IMR-90 (cell line): ENCODE measurements at places on chromosomes 16 and 17.

- no peak for DNase-seq
Observed at GRCh38 chr17:43645450-43645764, 16.3 kb downstream of the MEOX1 start.

DNA sequence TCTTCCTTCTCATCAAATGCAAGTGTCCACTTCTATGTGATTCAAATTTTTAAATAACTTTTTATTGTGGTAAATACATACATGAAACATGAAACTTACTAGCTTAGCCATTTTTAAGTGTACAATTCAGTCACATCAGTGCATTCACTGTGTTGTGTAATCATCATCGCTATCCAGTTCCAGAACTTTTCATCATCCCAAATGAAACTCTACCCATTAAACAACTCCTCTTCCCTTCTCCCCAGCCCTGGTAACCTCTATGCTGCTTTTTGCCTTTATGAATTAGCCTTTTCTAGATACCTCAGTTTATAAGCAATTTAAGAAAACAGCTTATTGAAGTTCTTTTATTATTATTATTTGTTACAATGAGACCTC lies 41.1 kb upstream of the IL34 start:
- peak; percentile 38 for DNase-seq

- no peak for DNase-seq
Observed at GRCh38 chr16:78216166-78216745, 116.8 kb downstream of the WWOX start.

GRCh38 chr17:73196500-73196899 lies 3.6 kb downstream of the COG1 start:
- DNase-seq = no peak

- DNase-seq = no peak
Observed at GRCh38 chr17:75535119-75535537, 9.6 kb downstream of the LLGL2 start.

GRCh38 chr17:36524428-36524876 lies 10.2 kb downstream of the MYO19 start:
- peak; percentile 41 for DNase-seq

- peak; percentile 40 for DNase-seq
Observed at GRCh38 chr17:3012926-3013581, 50.4 kb downstream of the OR1D5 start.

DNA sequence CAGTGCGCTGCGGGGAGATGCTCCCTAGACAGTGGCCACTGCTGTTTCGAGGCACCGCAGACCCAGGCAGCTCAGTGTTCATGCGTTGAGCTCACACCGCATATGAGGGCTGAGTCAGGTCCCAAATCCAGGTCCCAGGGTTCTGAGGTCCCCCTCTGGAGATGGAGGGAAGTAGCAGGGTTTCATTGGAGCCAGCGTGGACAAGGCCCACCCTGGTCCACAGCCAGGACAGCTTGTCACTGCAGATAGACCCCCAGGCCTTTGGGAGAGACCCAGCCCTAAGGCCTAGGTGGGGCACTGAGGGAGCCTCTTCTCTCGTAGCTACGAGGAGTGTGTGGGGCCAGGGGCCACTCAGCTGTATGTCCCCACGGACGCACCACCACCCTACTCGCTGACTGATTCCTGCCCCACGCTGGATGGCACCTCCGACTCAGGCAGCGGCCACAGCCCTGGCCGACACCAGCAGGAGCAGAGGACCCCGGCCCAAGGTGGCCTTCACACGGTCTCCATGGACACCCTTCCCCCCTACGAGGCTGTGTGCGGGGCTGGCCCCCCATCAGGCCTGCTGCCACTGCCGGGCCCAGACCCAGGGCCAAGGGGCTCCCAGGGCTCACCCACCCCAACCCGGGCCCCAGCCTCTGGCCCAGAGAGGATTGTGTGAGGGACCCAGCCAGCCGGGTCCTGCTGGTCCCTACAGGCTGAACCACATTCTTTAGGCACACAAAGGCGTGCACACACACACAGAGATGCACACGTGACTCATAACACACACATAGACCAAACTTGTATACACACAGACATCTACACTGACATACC lies 53.4 kb downstream of the BEAN1 start:
- DNase-seq = no peak
